ENCODE measurements at places on chromosomes 6 and 20.

- DNase-seq, result no peak
These were observed 70.9 kb downstream of the ATP9A start for GRCh38 chr20:51697096-51697826.

GRCh38 chr20:2364044-2364443, 16.7 kb upstream of the TGM6 start:
- DNase-seq, result no peak

DNA sequence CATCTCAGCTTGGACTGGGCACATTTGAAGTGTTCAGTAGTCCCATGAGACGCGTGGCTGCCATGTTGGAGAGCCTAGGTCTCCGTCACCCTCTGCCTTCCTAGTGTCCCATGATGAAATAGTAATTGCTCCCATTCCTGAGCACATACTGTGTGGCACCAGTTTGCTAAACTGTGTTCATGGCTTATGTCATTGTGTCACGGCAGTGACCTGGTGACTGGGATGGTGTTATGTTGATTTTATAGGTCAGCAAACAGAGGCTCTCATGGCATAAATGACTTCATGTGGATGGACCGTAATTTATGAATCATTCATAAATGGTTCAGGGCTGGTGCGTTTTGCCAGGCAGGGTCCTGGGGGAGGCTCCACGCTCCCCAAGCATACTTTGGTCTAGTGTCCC, 3.8 kb downstream of the BCAS4 start:
- DNase-seq, result no peak

GRCh38 chr20:61734733-61735502, 330.8 kb downstream of the TAF4 start:
- no peak for DNase-seq

- DNase-seq, result no peak
These were observed 114.5 kb upstream of the SCGN start for GRCh38 chr6:25537349-25538018.

Measured in Right ventricle myocardium superior (tissue), 1 donor.